ENCODE measurements at places on chromosomes 5 and 9. TPM values are rescaled to one million over a fixed set of nuclear protein-coding genes. Genes with fewer than 3 reads are reported as not detected.
A peak's percentile ranks its signal among the peaks of the same experiment; 100 is the strongest.

- no peak for DNase-seq
These were observed 96.6 kb downstream of the RGS3 start for GRCh38 chr9:113559834-113560800.

The MSX2 gene
- 7.2 TPM for polyA plus RNA-seq

DNA sequence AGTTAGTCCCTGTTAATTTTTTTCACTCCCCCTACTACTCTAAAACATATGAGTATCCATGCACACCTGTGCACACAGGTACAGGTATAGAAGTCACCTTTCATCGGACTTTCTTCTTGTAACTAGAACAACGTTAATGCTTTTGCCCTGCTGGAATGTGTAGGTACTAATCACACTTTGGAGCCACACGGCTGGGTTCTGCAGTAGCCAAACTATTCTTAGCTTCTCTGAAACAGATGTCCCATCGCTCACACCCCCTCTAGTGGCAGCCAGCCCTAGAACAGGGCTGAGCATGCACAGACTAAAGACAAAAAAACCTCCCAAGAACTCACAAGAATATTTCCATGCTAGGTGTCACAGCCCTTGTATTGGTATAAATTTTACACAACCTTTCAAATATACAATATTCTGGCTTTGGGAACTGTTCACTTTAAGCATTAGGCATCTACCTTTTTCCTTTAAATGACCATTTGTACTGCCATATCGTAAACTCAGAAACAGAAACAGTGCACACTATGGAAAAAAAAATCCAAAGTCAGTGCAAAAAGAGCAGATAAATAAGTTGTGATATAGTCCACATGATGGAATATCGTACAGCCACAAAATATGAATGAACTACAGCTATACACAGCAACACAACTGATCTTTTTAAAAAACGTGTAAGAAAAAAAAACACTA is 64.0 kb downstream of the RETREG1 start:
- DNase-seq: no peak

DNA sequence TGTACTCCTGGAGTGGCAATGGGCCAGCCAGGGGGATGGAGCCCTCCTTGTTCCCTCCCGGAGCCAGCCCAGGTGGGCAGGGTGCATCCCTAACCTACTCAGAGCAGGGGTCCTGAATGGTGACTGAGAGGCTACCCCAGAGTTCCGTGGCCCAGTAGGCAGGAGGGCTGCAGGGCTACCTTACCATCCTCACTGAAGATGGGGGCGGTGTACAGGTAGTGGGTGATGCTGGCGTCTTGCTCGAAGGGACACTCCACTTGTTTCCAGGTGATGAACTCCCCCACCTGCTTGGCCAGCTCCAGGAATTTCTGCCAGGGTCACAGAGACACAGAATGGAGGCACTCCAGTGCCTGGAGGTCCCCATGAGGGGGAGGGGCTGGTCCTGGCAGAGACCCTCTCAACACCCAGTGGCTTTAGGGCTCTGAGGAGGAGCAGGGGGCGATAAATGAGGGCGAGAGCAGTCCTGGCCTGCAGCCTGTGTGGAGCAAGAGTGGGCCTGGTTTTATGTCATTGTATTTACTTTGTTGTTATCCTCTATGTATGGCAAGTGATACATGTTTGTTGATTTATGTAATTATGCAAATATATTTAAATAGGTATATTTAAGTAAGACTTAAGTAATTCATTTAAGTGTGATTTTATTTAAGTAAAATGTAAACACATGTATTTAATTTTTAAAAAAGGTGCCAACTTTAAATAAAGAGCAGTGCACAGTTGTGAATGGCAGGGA is 39.9 kb upstream of the RNF130 start:
- no peak for DNase-seq

- no peak for DNase-seq
These were observed 56.5 kb downstream of the SLC22A5 start for GRCh38 chr5:132425975-132426524.

DNA sequence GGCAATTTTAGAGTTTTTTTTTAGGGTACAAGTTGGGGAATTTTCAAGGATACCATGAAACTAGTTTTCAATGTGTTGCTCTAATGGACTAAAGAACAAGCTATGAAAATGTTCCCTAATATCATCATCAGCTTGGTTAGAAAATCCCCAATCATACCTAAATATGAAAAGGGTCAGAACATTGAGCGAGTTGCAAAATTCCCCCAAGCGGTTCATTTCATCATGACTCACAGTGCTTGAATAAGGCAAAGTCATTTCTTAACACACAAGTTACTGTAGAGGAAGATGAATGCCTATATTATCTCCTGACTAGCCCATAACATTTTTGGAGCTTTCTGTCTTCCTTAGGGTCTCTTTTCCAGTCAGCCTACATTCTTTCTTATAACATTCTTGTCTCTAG is 62.7 kb downstream of the ST8SIA4 start:
- DNase-seq: no peak

GRCh38 chr5:127429928-127430327 is 87.5 kb upstream of the PRRC1 start:
- no peak for DNase-seq

DNA sequence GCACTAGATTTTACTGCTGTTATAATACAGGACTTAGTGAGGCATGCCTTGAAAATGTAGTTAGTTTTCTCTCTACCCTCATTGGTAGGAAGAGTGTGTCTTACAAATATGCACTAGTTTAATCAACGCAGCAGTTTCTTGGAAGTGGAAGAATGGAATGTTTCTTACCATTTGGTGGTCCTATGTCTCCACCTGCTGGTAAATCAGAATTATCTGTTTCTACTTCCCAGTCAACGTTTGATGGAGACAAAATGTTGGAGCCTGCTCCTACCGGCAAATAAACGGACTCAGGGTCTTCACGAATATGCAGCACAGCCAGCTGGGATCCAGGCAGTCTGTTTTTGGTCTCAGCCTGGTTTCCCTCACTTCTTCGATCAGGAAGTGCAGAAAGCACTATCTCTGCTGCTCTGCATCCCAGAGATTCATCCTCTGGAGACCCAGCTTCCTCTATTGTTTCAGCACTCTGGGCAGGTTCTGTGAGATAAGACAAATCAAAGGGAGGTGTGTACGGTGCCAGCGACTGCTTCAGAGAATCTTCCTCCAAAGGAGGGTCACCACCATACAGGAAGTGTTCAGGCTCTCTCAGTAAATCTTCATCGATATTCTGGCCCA is 59.5 kb upstream of the PCA3 start:
- DNase-seq: peak; percentile 82

DNA sequence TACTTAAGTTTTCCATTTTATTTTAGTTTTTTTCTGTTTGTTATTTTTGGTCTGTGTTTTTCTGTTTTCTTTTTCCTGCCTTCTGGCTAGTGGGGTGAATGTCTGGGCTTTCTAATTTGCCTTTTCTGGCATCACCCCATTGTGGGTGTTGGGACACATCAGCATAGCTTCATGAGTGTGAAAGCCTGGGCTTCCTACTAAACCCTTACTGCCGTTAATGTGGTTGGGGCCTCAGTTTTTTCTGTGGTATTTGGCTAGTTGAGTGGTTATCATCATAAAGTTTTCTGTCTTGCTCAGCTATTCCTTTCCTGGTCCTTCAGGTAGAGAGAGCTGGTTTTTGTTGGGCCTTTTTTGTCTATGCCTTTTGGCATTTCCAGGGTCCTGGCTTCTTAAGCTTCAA is 21.4 kb downstream of the C5orf47 start:
- DNase-seq: no peak

DNA sequence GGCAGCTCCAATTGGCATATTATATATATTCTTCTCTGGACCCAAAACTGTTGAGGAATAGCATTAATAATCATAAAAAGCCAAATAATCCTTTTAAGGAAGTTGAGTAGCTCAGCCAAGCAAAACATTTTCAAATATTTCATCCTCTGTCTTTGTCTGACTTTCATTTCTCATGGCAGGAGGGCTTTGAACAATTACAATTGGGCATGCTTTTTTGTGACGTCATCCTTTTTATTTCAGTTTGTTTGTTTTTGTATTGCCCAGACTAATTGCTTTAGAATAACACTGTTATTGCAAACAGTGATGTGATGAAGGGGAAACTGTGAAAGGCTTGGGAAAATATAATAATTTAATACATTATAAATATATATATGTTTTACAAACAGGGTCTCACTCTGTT is 65.2 kb upstream of the MAP1B start:
- no peak for DNase-seq

DNA sequence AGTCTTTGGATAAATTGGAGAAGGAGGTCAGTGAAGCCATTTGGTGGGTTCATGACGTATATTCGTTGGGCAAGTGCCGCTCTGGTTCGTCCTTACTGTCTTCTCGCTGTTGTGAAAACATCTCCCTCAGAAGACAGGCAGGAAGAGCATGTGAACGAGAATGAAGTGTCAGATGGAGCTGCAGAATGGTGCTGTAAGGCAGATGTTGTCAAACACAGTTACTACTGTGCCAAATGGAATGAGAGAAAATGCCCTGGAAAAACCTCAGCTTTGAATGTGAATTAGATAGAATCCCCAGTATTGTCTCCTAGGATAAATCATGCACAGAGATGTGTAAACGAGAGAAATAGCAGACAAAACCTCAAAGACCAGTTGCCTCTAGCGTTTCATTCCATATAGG is 121.5 kb downstream of the CAMK4 start:
- no peak for DNase-seq

DNA sequence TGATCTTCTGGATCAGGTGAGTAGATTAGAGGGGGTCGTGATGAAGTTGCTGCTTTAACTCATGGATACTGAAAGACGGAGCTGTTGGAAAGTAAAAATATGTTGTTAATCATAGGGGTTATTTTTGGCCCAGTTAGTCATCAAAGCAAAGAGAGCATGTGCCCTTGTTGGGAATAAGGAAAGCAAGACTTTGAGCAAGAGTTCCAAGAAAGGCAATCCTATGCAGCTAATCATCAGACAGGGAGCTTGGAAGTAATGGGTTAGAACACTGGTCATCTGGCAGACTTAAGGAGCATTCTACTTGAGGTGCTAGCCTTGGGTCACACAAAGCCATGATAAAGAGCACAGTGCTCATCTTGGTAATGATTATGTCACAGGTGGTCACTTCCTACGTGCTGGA is 18.3 kb downstream of the ASPN start:
- peak; percentile 82 for DNase-seq

DNA sequence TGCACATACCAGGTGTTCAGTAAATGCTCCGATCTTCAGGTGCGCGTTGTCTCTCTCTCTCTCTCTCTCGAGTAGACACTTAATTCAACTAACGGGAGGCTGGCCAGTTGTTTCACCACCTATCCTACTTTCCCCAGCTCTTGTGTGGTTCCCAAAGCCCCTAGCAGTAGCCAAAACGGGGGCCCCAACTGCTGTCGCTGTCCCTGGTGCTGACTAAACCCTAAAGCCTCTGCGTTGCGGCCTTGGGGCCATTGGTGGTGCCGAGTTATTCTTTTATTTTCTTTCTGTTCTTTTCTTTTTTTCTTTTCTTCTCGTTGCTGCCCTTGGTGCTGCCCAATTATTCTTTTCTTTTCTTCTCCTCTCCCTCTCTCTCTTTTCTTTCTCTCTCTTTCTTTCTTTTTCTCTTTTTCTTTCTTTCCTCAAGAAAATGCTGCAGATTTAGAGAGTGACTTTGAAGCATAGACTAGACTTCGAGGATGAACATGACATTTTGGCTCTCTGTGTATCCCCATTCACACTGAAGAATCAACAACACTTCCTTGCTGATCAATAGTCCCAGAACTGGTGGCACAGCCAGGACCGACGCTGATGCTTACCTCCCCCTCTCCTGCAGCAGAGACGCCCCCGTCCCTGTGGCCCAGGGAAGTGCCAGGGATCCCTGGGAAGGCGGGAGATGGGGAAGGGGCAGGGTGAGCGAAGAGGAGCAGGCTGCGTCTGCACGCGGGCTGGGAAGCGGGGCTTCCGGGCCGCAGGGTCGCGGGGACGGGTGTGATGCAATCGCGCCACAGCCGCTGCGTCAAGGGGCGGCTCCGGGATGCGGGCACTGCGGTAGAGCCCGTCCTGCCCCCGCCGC is at the start of gene FBLL1:
FBLL1 (plus strand) TSS at position 785 of the 853 bp plus-strand sequence. CDS start 200 bp downstream, outside the sequence.
- DNase-seq: no peak

- no peak for DNase-seq
These were observed 363.3 kb upstream of the MEF2C start for GRCh38 chr5:89246252-89246651.

DNA sequence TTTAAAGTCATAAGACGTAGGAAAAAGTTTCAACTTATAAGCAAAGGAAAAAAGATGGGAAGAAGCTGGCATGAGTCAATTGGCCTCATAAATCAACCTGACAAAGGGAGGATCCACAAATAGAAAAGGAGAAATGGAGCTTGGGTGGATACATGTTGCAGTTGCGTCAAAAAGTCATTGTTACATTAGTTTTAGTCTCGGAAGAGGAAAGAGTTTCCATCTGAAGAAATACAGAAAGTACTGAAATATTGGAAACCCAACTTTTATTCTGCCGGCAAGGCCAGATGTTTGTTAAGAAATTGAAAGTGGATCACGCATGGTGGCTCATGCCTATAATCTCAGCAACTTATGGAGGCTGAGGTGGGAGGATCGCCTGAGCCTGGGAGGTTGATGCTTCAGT is 11.3 kb upstream of the TIMD4 start:
- no peak for DNase-seq

The CAMK4 gene
- 3.2 TPM for polyA plus RNA-seq

The PCA3 gene
- not detected for polyA plus RNA-seq

The IL4 gene
- not detected for polyA plus RNA-seq

The NOXA1 gene
- polyA plus RNA-seq: 0.06 TPM

GRCh38 chr9:128124873-128125579 is 2.5 kb downstream of the PTGES2 start:
- peak; percentile 15 for DNase-seq

DNA sequence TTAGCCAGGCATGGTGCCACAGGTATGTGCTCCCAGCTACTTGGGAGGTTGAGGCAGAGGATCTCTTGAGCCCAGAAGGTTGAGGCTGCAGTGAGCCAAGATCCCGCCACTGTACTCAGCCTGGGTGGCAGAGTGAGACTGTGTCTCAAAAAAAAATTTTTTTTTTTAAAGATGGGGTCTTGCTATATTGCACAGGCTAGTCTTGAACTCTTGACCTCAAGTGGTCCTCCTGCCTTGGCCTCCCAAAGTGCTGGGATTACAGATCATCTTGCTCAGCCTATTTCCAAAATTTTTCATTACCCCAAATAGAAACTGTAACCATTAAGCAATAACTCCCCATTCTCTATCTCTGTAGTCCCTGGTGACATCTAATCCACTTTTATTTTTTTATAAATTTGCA is 4.4 kb upstream of the TBC1D13 start:
- no peak for DNase-seq

DNA sequence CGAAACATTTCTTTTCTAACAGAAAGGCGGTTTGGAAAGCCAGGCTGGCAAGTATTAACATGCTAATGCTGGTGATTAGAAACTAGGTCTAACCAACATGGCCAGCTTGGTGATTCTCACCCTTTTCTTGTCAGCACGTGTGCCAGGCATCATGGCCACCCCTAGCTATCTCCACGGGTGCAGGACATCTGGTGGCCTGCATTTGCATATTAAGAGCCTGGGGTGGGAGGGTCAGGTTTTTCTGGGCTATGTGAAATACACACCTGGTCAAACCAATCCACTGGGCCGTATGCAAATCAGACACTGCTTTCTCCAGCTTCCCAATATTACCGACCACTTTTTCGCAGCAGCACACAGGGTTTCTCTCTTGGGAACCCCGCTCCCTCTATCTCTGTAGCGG is 612.1 kb downstream of the PTPRD start:
- DNase-seq: no peak

- no peak for DNase-seq
These were observed 301.8 kb upstream of the PRR16 start for GRCh38 chr5:120162321-120162720.

The RGS7BP gene
- polyA plus RNA-seq: not detected

GRCh38 chr9:15717290-15717967 is 164.6 kb downstream of the CCDC171 start:
- DNase-seq: no peak
